HCT116 (cell line): ENCODE measurements at places on chromosomes 7 and 10.

GRCh38 chr10:58641708-58642107, 129.0 kb downstream of the BICC1 start:
- no peak for DNase-seq

DNA sequence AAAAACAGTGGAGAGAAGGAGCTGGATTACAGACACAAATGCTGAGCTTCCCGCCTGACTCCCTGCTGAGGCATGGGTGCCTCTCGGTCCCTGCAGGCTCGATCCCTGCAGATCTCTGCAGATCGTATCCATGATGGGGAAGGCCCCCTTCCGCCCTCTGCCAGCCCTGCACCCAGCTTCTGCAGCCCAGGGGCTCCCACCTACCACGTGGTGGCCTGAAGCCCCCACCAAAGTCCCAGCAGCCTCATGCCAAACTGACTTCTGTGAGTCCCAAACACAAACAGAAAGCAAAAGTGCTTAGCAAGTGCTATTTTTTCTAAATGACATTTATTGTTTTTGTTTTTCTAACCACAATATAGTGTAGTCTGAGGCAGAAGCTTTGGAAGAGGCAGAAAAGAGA, 127.1 kb upstream of the CHST15 start:
- no peak for DNase-seq

GRCh38 chr7:142134909-142135308, 23.4 kb downstream of the MGAM2 start:
- DNase-seq: no peak

DNA sequence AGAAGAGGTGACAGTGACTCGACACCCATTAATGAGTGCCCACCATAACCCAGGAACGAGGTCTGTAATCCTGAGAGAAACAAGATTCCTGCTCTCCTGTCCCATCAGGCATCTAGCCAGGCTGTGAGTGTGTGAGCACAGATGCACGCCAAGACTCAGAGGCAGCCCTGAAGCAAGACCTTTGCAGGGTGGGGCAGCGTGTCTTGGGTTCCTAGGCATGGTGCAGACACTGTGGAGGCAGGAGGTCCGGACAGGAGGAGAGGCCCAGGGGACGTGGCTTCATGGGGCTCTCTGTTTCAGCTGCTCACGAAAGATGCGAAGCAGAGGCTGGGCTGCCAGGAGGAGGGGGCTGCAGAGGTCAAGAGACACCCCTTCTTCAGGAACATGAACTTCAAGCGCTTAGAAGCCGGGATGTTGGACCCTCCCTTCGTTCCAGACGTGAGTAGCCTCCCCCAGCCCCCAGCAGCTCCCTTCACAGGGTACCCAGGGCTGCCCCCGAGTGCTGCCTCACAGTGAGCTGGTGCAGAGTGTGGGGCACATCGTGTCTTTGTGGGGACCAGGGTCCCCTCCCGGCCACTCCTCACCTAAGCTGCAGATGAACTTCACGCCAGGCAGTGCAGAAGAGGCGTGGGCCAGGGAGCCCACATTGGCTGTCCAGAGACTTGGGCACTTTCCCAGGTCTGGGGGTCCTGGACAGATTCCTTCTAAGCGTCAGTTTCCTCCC, 94.5 kb downstream of the RGS10 start:
- DNase-seq: no peak

- no peak for DNase-seq
Measured at GRCh38 chr7:101993311-101993710, 175.9 kb downstream of the CUX1 start.

GRCh38 chr10:58771863-58772262, 259.2 kb downstream of the BICC1 start:
- DNase-seq: no peak

DNA sequence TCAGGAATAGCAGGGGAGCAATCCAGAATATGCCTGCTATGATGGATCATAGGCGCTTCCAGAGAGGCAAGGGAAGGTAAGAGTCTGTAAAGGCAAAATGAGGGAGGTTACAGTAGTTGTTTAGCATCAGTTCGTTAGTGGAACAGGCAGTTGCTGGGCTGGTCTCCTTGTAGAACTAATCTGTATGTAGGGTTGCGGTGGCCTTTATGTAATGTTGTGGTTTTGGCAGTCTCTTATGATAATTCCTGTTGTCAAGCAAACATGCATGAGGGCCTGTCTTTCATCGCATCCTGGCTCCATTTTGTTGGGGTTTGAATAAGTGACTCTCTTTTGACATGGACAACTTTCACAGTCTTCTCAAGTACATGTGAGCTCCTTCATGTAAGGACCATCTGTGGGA, 427.8 kb upstream of the LRGUK start:
- no peak for DNase-seq

DNA sequence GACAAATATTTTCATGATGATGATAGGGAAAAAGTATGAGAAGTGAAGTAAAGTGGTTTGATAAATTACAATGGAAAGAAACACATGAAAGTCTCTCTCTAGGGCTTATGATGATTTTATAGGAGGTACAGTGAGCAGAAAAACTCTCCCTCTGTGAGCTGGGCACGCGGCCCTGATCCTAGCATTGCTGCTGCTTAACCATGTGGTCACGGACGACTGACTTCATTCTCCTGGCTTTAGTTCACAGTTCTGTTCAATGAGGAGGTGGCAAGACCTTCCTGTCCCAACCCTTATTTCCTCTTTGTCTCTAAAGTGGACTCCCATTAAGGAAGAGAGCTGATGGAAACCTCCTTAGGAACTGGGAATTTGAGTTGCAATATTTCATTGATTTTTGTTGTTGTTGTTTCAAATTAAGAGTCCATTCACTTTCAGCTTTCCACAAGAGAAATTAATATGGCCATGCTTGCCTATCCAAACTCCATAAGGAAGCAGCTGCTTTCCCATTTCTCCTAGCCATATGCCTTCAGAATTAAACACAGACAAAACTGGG, 8.2 kb upstream of the PON3 start:
- DNase-seq: no peak

- no peak for DNase-seq
Measured at GRCh38 chr10:15684768-15685167, 35.0 kb downstream of the ITGA8 start.

DNA sequence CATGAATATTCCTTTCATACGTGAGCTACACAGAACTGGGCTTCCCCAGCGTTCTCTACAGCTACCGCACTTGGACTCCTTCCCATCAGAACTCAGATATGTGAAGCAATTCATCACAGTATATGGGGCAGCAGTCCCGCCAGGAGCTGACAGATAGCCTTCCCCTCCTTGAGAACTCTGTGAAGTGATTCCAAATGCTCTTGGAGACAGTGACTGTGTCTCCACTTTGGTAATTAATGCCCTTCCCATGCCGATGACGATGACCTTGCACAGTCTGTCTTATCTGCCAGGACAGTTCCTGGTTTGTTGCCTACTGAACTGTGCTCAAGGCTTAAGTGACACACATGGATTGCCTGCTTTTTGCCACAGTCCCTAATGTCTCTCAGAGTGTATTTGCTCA, 75.0 kb upstream of the AFAP1L2 start:
- DNase-seq: no peak

DNA sequence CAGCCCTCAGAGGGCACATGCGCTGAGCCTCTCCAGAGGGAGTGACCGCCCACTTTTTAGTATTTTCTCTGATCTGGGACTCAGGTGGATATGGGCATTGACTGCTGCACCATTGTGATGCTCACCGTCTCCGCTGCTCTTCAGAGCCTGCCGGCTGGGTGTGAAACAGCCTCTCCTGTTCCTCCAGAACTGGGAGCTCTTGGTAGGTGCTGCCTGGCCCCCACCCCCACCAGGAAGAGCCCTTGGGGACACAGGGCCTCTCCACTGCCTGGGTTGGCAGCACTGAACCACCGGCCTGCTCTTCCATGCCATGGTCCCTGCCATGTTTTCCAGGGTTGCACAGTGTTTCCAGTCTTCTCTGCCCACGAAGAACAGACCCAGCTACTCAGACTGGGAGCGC, 36.3 kb downstream of the ARHGAP22 start:
- no peak for DNase-seq

DNA sequence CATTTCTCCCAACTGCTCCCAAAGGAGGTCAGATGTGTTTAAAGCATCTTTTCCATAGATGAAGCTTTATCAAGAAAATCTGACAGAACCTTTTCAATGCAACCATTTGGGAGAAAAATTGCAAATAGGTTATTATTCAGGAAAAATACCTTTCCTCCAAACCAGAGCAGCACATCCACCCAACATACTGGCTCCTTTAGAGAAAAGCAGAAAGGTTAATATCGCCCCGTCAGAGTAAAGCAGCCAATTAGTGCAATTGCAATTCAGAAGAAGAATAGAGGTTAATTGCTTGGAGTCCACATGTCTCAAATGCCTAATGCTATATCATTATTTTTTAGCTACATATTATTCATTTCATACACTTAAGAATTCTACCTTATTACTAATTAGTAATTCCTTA, 48.9 kb upstream of the HSPA12A start:
- DNase-seq: no peak

DNA sequence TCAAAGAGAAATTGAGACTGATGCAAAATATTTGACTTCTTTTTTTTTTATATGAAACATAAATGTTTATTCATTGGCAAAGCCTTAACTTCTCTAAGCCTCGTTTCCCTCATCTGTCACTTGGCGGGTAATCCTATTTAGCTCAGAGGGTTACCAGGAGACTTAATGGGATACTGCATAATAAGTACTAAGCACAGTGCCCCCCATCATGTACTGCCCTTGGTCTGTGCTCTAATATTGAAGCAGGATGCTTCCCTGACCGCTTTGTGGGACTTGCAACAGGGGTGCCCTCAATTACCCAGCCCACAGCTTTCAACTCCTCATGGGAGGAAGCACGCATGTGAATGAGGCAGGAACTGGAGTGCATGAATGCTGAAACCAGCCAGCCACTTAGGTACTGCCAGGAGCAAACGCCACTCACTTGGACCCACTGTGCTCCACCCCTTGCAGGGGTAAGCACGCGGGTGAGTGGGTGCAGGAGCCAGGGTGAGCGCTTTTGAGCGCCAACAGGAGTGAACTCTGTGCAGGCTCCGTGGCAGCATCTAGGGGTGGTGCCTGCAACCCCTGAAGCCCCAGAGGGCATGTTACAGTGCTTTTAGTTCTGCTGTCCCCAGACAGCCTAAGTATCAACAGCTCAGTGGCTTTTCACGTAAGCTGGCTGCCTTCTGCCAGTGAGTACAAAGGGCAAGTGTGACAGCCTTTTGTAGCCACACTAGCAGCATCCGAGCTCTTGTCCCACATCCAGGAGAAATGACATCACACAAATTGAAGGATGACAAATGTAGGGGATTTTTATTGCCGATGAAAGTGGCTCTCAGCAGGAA, 209.8 kb upstream of the C7orf33 start:
- DNase-seq: no peak

- DNase-seq: no peak
Measured at GRCh38 chr10:120791316-120791715, 59.8 kb upstream of the WDR11 start.

GRCh38 chr7:146150153-146150552, 33.6 kb downstream of the CNTNAP2 start:
- no peak for DNase-seq

DNA sequence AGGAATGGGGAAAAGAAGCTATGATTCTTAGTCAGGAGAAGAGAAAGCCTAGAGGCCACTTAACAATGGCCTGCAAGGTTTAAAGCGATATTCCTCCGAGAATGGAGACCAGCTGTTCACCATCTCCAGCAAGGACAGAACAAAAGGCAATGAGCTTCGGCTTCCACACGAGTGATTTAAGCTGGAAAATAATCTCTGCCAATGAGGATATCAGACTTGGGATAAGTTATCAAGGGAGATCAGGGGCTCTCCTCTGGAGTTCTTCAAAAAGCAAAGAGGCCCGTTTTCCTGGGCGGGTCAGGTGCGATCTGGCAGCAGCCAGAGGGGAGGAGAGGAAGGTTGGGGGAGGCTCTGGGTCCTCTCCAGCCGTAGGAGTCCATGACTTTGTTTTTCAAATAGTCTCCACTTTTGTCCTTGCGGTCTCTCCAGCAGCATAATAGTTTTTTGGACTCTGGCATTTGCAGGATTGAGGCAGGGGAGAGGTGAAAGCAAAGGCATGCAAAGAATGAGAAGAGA, 211.3 kb downstream of the SKIDA1 start:
- DNase-seq: no peak

GRCh38 chr7:51313738-51314425, 2.7 kb downstream of the COBL start:
- no peak for DNase-seq

GRCh38 chr10:20760460-20760859, 136.7 kb downstream of the NEBL start:
- no peak for DNase-seq

DNA sequence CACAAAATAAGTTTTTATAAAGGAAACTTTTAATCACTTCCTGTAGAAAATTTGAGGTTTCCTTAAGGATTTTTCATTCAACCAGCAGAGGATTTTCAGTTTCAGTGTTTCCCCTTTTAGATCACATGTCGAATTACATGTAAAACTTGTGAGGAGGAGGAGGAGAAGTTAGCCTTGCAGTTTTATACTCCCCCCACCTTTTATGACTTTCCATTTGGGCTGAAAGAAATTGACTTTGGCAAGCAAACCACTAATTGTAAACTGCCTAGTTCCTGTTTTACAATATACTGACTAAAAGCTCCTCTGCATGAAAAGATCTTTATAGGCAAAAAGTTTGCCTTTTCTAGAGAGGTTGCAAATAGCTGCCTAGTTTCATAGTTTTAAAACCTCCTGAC, 3.0 kb downstream of the BAMBI start:
- DNase-seq: no peak

DNA sequence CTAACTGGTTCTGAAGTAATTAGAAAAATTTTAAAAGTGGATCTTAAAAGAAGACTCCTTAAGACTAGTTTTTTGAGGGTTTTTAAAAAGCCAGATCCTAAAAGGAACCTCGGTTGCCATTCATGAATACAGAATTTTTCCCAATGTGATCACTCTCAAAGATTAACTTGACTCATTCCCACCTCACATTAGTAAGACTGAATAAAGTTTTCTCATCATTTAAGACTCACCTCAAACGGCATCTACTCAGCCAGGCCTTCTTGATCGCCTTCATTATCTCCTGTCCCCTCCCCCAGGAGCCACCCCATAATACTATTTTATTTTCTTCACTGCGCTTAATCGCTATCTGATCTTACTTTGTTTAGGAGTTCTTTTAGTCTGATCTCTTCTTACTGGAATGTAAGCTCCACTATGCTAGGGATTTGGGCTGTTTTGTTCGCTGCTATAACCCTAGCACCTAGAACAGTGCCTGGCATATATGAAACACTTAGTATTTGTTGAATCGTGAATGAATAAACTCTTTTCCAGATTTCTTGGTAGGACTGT, 55.9 kb upstream of the PCGF5 start:
- no peak for DNase-seq

DNA sequence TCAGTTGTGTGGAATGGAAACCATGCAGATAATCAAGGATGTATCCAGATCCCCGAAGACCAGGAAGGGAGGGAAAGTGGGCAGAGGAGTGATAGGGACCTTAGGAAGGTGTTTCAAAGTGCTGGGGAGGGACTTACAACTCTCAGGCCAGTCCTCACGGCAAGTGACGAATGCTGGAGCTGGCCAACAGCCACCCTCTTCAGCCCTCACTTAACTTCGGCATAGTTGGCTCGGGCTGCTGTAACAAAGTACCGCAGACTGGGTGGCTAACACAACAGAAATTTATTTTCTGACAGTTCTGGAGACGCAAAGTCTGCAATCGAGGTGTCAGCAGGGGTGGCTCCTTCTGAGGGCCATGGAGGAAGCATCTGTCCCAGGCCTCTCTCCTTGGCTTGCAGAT, 265.9 kb upstream of the YAE1 start:
- no peak for DNase-seq

- DNase-seq: no peak
Measured at GRCh38 chr7:110507832-110508231, 583.1 kb upstream of the LRRN3 start.
